ENCODE measurements at places on chromosomes 16 and 17. TPM values are rescaled to one million over a fixed set of nuclear protein-coding genes. Genes with fewer than 3 reads are reported as not detected.

Gene CES1
- not detected for total RNA-seq

DNA sequence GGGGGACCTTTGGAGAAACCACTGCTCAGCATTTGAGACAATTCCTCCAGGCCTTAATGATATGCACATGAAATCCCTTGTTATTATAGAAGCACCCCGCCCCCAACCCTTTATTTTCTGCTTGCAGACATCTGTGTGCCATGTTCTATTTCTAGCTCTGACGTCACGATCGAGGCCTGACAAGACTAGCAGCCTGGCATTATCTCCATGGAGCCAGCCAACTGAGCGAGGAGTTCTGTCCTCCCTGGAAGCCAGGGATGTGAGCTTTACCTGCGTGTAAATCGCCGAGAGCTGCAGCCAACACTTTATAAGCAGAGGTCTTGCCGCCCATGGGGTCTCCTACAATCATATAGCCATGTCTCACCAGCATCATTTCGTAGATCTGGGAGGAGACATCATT, 116.9 kb downstream of the DNAH3 start:
- H3K27ac ChIP-seq = no peak overlapping the region
- H3K4me1 ChIP-seq = peaks cover under 1% of the 10 kb centered on the region
- no peak overlapping the region for H3K4me3 ChIP-seq
- no peaks in the 10 kb centered on the region for H3K27me3 ChIP-seq
- no peaks in the 10 kb centered on the region for H3K36me3 ChIP-seq

DNA sequence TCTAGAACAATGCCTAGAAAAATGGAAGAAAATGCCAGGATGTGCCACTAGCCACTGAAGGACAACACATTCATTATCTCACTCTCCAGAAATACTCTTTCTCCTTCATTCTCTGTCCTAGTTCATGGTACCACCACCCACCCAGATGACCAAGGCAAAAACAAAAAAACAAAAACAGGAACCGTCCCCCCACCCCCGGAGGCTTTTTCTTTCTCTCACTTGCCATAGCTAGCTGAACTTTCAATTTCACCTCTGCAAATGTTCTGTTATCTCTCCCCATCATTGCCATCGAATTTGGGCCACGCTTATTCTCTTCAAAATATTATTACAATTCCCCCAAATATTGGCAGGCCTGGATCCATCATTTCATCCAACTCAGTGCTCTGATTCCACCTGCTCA, 49.0 kb downstream of the SOX9 start:
- H3K36me3 ChIP-seq = peaks cover 6% of the 10 kb centered on the region
- H3K27ac ChIP-seq = no peak overlapping the region
- H3K27me3 ChIP-seq = no peaks in the 10 kb centered on the region

DNA sequence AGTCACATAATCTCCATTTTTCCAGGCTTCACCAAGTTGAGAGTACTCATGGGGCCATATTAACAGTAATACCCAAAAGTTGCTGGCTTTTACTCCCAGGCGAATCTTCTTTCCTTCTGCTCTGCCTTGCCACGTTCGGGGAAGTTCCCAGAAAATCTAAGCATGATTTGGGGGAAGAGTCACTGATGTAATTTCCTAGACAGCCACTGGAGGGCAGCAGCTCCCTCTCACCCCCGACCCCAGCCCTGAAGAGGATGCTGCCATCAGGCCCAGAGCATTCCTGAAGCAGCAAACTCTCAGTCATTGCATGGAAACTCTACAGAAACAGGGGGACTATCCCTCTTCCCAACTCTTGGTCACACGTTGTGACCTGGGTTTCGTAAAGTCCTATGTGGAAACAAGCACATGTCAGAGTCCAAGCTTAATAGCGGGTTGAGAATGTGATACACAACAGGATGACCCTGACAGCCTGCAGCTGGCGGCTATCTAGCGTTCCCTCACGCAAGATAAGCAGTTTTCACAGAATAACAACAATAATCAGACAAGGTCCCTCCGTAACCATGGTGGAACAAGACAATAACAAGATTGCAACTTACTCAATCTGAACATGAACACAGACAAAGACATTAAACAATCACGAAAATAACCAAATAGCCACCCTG, 43.8 kb upstream of the DHX40 start:
- no peaks in the 10 kb centered on the region for H3K4me1 ChIP-seq
- H3K36me3 ChIP-seq = no peaks in the 10 kb centered on the region
- no peaks in the 10 kb centered on the region for H3K27me3 ChIP-seq
- DNase-seq = peak; percentile 75
- no peak overlapping the region for H3K27ac ChIP-seq
- H3K4me3 ChIP-seq = no peak overlapping the region

GRCh38 chr17:47652570-47652969, 2.9 kb downstream of the KPNB1 start:
- H3K27ac ChIP-seq = no peak overlapping the region
- peaks cover 8% of the 10 kb centered on the region for H3K27me3 ChIP-seq
- DNase-seq = no peak
- no peak overlapping the region for H3K4me3 ChIP-seq

All from glutamatergic neuron (in vitro differentiated cells).